ENCODE measurements at places on chromosomes 1 and 21.

DNA sequence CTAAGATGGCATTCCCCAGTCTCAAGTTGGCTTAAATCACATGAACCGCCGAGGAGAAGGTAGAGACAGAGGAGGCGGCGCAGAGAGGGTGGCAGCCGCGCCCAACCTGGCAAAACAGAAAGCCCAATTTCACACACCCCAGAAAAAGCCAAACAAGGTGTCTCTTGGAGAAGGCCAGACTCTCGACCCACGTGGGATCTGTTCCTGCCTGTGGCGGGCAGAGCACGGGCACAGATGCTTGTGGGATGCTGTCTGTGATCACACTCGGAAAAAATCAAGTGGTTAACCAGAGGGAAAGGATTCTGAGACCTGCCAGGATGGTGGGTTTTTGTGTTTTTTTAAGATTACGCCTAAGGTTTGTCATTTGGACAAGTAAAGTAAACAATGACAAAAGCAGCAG, 80.7 kb downstream of the MRPL37 start:
- DNase-seq = no peak

DNA sequence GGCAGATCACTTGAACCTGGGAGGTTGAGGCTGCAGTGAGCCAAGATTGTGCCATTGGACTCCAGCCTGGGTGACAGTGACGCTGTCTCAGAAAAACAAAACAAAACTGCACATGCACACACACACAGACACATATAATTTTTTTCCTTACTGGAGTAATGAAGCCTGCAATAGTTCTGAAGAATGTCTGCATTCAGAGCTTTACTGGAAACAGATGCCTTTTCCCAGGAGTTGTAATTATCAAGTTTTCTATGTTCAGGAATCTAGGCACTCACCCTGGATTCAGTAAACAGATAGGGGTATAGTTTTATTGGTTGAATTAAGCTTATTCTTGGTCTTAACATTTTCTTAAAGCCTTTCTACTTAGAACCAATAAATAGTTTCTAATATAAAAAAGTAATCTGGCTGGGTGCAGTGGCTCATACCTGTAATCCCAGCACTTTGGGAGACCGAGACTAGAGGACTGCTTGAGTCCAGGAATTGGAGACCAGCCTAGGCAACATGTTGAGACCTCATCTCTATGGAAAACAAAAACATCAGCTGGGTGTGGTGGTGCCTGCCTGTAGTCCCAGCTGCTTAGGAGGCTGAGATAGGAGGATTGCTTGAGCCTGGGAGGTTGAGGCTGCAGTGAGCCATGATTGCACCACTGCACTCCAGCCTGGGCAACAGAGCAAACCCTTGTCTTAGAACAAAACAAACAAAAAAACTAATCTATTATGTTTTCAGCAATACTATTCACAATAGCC, 15.8 kb downstream of the SPEN start:
- no peak for DNase-seq

GRCh38 chr1:184915463-184916090, 58.7 kb downstream of the NIBAN1 start:
- DNase-seq = no peak

DNA sequence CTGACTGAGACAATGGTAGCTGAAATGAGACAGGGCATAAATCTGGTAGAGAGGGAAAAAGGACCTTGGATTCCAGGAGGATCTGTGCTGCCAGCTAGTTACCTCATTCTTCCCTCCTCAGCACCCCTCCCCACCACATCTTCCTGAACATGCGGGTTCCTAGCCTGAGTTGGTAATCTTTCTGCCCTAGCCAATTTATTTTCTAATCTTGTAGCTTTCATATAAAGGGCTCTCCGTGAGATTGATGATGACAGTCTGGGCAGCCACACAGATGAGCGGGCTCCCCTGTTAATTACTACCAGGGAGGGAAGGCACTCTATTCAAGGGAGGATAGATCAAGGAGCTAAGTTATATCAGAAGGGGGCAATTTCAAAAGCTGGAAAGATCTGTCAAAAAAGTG, 20.2 kb downstream of the ARHGEF11 start:
- DNase-seq = no peak

GRCh38 chr1:186838380-186839040, 9.8 kb downstream of the PLA2G4A start:
- no peak for DNase-seq

GRCh38 chr1:241848686-241849344, 811 bp downstream of the EXO1 start:
- DNase-seq = no peak

GRCh38 chr1:37277366-37277765, 197.0 kb upstream of the ZC3H12A start:
- no peak for DNase-seq

- DNase-seq = no peak
These were observed 2.6 kb downstream of the C1orf226 start for GRCh38 chr1:162384116-162384515.

DNA sequence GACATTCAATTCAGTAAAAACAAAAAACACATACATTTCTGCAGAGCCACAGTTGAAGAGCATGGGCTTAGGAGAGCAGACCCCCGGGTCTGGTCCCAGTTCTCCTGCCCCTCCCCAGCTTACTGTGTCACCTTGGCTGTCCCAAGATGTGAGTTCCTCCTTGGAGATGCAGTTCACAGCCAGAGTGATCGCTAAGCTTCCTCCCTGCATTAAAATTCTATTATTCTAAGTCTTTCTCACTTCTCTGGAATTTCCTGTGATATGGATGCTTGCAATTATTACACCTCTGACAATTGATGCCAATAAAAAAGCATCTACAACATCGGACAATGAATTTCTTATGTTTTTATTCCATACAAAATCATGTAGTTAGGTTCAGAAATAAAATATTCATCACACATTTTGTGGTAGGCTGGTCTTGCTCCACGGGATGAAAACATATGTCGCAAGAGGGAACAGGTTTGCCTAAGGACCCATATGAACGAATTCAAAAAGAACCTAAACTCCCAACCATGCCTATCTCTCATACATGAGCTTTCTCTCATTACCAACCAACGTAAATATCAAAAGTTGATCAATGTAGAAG, 328.5 kb upstream of the RUNX1 start:
- no peak for DNase-seq

DNA sequence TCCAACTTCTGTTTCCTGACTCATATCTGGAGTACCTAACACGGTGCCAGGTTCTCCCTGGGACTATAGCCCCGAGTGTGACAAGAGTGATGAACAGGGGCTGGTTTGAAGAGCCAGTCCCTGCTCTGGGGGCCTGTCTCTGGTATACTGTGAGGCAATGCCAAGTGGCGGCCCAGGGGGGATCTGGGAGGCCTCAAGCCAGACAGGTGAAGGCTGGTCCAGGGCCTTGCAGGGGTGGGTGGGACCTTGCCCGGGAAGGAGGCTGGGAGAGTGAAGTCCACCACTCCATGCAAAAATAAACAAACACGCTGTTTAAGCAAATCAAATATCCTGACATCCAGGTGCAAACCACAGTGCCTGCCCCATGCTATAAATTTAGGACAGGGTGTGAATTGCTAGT, 6.8 kb upstream of the PLXNA2 start:
- no peak for DNase-seq

DNA sequence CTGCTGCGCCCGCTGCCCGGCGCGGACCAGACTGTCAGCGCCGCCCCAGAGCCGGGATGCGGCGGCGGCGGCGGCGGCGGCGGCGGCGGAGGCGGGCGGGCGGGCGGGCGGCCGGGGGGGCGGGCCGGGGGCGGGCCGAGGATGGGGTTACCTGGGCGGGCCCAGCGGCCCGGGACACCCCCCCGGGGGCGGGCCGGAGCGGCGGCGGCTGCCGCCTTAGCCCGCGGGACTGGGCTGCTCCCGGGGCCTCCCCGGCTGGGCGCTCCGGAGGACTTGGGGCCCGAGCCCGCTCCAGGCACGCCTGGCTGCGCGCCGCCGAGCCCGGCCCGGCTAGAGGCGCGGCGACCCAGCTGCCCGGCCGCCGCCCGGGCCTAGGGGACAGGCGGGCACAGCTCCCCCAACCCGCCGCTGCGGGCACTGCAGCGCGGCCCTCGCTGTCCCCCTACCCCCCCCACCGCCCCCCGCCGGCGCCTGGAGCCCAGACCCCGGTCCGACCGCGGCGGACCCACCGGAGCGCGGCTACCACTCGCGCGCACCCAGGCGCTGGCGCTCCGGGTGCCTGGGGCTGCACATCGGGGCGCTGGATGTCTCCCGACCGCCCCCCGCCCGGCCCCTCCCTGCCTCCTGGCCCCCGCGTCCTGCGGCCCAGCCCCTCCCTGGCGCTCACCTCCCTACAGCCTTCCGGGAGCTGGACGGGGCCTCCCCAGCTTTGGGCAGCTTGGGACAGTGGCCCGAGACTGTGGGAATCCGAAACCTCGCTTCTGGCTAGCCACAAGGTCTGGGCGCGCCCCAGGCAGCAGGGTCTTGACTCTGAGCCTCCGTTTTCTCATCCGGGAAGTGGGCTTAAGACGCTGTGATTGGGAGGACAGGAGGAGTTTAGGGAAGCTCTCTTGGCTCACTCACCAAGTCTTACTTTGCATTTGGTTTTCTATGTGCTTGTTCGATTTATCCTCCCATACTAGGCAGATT, at the start of gene WNT4:
TSS of gene WNT4 (minus strand) at position 33 of the 969 bp plus-strand sequence. CDS start 175 bp downstream, outside the sequence.
- DNase-seq = no peak

- no peak for DNase-seq
These were observed 46.3 kb downstream of the ITPKB start for GRCh38 chr1:226692823-226693222.

GRCh38 chr1:209625791-209626285, 26.4 kb downstream of the LAMB3 start:
- DNase-seq = no peak

DNA sequence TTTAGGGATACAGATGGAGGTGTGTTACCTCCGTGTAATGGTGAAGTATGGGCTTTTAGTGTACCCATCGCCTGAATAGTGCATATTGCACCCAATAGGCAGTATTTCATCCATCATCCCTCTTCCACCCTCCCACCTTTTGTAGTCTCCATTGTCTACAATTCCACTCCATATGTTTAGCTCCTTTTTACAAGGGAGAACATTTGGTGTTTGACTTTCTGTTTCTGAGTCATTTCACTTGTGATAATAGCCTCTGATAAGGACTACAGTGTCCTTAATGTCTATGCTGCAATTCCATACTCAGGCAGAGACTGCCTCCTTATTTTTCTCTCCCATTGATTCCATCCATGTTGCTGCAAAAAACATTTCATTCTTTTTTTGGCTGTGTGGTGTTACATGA, 48.7 kb downstream of the OVGP1 start:
- DNase-seq = no peak

DNA sequence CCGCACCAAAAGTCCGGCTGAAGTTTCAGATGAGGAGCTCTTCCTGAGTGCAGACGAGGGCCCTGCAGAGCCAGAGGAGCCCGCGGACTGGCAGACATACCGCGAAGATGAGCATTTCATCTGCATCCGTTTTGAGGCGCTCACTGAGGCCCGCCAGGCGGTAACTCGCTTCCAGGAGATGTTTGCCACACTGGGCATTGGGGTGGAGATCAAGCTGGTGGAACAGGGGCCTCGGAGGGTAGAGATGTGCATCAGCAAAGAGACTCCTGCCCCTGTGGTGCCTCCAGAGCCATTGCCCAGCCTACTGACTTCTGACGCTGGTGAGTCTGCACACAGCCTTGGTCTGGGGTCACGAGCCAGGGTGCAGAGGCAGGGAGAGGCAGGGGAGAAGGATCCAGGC, 84.7 kb downstream of the TRIM11 start:
- no peak for DNase-seq

- no peak for DNase-seq
These were observed 18.6 kb downstream of the POU2F1 start for GRCh38 chr1:167239257-167239656.

GRCh38 chr21:29419422-29419821, 120.7 kb downstream of the BACH1 start:
- no peak for DNase-seq

DNA sequence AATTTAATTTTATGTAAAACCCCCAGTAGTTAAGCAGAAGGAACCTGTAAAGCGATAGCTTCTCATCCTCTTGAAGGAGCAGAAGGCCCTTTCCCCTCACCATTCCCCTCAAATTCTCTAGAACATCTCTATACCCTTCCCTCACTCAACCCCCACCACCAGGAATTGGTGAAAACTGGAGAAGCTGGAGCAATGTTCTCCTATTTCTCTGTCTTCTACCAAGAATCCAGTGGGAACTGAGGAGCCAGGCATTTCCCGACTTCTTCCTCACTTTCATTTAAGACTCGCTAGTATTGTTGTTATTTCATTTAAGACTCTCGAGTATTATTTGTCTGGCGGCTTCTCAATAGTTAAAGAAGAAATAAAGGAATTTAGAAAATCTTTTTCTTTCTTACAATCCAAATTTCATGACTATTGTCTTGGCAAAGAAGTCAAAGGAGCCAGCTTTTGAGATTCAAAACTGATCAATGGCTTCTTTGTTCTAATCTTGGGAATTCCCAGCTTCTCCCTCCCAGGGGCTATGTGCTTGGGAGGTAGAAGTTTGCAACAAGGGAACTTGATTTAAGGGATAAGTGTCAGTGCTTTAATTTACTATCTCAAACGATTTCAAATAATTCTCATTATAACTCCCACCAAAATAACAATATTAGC, 253.3 kb upstream of the ADGRL2 start:
- no peak for DNase-seq

DNA sequence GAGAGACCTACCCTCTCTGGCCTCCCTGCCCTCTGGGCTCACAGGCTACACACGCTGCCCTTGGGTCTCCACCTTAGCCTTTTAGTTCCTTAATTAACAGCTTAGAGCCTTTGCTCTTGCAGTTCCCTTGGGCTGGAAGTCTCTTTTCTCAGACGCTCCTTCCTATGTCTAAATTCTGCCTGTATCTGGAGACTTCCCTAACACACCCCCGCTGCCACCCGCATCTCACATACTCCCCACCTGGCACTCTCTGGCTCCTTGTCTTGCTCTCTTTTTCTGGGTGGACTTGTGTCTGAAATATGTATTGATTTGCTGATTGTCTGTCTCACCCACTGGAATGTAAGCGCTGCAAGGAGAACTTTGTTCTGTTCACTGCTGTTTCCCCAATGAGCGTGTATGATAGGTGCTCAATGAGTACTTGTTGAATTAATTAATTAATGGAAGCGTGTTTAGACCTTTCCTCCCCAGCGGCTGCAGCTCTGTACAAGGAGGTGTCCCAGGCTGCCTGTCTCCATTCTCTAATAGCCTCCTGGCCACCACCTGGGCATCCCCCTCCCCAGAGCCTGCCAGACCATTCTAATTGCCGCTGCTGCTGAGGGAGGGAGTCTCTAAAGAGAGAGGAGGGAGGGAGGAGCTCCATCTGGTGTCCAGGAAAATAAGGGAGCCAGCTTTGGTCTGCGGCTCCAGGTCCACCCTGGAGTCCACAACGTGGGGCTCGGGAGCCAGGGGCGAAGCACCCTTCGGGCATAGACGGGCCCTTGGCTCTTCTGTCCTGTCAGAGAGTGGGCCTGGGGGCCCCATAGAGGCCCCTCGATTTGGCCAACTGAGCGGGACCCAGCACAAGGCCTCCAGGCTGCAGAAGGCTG, 95.4 kb downstream of the RNF220 start:
- DNase-seq = no peak

- DNase-seq = no peak
These were observed 9.9 kb downstream of the KCNJ15 start for GRCh38 chr21:38266732-38267131.

- peak; percentile 31 for DNase-seq
These were observed 1.1 kb downstream of the AGTRAP start for GRCh38 chr1:11736746-11737639.

GRCh38 chr1:5978452-5978851, 13.8 kb downstream of the NPHP4 start:
- no peak for DNase-seq

- peak; percentile 12 for DNase-seq
These were observed 28.4 kb downstream of the TRIM11 start for GRCh38 chr1:228378090-228378872.
